BJ (cell line): ENCODE measurements at places on chromosomes 4 and X.

DNA sequence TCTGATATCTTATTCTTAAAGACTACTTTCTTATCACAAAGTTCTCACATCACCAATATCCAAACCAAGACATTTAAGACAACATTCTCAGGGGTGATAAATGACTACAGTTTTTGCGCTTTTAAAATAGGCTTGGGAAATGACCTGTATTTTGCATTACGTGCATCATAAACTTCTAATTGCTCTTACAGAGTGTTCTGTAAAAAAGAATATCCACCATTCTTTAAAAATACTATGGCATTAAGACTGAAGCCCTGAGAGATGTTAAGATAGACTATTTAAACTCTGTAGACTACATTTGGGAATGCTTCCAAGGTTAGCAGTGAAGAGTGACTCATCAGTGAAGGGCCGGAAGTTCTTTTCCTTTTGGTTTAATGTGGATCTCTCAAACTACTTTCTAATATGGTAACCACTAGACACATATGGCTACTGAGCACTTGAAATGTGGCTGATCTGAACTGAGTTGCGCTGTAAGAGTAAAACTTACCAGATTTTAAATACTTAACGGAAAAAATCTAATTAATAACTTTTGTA lies 518.8 kb upstream of the FTHL17 start:
- no peak for DNase-seq

DNA sequence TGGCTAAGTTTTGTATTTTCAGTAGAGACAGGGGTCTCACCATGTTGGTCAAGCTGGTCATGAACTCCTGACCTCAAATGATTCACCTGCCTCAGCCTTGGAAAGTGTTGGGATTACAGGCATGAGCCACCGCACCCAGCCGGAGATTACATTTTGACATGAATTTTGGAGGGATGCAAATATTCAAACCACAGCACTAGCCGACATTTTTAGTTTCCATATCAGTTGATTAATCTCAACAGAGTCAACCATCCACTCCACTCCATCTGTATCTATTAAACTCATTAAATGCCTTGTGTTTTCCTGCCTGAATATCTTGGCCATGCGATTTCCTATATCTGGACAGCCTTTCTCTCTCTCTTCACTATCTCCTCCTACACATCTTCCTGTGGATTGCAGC lies 64.1 kb upstream of the PDGFRA start:
- DNase-seq, result no peak

DNA sequence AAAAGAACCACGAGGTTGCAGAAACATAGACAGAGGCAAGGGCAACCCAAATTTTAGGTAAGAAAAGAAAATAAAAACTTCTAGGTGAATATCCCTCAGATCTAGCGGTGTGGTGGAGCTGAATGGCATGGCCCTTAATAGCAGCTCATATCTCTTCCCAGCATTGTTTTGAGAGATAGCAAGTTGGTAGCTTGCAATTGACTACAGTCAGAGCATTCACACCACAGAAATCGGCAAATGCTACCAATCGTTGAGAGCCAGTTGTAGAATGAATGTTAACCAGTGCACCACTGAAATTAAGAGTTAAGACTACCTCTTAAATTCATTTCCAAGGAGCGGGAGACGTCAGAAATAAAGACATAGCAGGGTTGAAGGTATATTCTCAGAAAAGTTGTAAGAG lies 184.0 kb upstream of the KIT start:
- DNase-seq, result no peak

DNA sequence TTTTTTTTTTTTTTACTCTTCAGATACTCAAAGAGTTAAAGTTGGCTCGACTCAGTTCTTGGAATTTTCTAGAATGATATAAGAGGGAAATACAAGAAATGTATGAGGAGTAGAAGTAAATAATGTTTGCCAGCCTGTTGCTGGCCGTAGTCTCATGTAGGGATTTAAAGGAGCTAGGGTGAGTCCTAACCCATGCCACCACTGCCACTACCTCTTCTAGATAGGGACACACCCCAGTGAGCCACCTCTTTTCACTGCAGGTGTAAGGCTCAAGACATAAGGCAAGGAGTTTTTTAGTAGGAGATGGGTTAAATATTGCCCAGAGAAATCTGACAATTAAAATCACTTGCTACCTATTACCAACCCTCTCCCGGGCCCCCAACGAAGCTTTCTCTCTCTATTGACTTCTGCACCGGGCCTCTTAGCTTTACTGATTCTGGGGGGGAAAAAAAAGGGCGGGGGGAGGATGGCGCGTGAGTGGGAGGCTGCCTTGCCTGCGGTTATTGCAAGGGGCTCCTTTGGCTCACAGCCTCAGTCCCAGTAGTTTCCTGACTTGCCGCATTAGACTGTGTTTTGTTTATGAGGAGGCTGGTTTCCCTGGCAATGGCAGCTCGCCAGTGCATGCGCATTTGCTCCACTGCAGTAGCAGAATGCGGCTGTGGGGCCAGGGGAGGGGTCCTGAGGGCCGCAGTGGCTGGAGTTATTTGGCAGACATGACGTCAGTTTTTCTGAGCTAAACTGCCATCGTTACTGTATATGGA lies 3.0 kb downstream of the LINC00632 start:
- DNase-seq, result no peak

- DNase-seq, result no peak
These were observed 106.3 kb upstream of the VCX3B start for GRCh38 chrX:8358302-8358701.

- no peak for DNase-seq
These were observed 118.7 kb downstream of the EFHC2 start for GRCh38 chrX:44224760-44225159.

- DNase-seq, result peak; percentile 47
These were observed 196.0 kb upstream of the PSAPL1 start for GRCh38 chr4:7630568-7631287.

- no peak for DNase-seq
These were observed 462.0 kb downstream of the IL15 start for GRCh38 chr4:142098380-142098779.

DNA sequence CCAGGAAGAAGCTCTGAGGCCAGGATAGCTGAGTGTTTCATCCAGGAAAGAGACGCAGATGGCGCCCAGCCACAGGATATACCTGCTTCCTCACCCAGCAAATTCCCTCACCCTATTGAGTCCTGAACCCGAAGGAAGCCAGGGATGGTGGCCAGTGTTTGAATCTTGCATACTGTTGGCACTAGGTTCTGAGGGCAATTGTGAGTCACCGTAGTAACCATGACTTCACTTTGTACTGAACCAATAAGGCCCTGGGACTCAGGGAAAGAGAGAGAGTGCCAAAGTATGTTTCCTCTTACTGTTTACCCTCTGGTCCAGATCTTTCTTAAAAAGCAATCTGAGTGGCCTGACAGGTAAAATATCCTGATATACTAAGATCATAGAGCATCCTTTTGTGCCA lies 25.6 kb upstream of the SMIM10L2A start:
- no peak for DNase-seq

- DNase-seq, result no peak
These were observed 26.4 kb downstream of the NOP14 start for GRCh38 chr4:2936773-2937145.

DNA sequence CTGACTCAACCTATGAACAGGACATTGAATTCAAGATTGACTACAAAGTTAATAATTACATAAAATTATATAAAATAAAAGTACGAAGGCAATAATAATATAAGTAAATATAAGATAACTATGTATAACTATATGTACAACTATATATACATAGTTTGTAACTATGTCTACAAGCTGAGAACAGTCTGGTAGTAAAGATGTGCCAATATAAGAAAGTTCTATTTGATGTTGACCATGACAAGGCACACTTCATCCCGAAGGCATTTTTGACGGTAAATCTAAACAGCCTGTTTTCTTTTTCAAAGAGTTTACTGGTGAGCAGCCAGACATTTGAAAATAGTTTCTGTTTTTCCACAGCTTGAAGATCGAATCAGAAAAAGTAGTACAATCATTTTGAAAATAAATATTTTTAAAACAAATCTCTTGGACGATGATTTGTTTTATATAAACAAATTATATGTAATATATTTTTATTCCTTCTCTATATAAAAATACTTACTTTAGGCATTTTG lies 112.9 kb downstream of the CEP44 start:
- no peak for DNase-seq

- DNase-seq, result no peak
These were observed 678 bp downstream of the DNAAF6 start for GRCh38 chrX:107207089-107207488.
